Vagina (tissue), 2 donors: ENCODE measurements at places on chromosomes 13 and 19.

GRCh38 chr19:41016488-41017071, 25.5 kb downstream of the CYP2B6 start:
- DNase-seq, result no peak

- DNase-seq, result no peak
These were observed 4.9 kb upstream of the NWD1 start for GRCh38 chr19:16714702-16715287.

- DNase-seq, result no peak
These were observed 79.9 kb upstream of the GPC6 start for GRCh38 chr13:93146584-93147297.

DNA sequence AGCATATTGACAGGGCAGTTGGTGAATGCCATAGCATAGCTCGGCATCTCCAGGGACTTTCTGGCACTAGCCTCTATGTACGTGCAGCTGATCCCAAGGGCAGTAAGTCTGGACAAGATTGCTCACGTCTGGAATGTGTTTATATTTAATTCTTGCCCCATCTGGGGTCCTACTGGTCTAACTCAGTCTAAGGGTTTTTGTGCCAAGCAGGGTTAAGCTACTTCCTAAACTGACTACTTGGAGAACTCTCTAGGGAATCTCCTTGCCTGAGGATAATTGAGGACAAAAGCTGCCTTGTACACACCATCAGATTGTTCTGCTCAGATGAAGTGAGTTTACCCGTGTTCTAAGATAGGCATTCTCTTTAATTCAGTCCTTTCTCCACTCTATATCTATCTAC, 358.1 kb downstream of the MYO16 start:
- DNase-seq, result no peak

GRCh38 chr13:76213423-76213904, 577.3 kb downstream of the LMO7 start:
- no peak for DNase-seq

- DNase-seq, result no peak
These were observed 338.8 kb upstream of the DACH1 start for GRCh38 chr13:72205773-72206172.

DNA sequence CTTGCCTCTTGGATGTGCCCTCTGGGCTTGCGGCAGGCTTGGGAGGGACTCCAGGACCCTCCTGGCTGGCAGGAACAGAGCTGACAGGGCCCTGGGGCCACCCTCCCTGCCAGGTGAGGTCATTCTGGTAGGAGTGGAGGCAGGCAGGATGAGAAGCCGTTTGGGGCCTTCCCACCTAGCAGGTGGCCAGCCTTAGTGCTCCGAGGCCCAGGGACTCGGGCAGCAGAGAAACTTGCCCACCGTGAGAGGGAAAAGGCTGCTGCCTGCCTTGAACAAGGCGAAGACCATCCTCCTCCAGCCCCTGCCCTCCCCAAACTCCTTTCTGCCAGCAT, 8.5 kb downstream of the RFX1 start:
- no peak for DNase-seq

- no peak for DNase-seq
These were observed 224.1 kb downstream of the SLITRK6 start for GRCh38 chr13:85575110-85575509.

- no peak for DNase-seq
These were observed 43.7 kb downstream of the RFXAP start for GRCh38 chr13:36862722-36863121.

DNA sequence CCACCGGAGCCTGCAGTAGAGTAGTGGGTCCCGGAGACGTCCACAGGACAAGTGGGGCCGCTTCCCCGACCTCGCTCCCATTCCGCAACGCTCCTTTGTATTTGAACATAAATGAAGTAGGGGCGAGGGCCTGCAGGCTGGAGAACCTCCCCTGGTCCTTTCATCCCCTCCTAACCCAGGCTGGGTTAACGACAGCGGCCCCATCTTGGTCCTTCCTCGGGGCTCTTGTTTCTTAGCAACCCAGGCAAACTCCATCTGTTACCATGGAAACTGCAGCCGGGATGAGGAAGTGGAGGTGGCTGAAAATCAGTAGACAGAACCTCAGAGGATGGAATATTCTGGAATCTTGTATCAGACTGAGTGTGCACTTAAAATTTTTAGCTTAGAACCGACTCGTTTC, 132.6 kb upstream of the USP29 start:
- DNase-seq, result no peak

DNA sequence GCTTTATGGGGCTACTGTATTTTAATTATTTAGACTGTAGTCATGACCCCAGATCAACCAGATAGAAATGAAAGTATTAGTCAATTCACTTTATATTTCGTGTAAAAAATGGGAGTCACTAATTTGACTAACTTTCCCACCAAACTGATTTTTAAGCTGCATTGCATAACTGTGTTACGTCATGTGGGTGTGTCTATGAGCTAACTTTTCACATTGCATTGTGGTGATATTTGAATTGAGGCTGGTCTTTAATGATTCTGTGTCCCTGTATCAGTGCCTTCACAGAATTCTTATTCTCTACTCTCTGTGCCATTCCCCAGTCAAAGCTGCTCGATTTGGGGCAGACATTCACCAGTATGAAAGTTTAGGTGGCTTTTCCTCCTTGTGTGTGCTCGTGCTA, 172.7 kb upstream of the MAB21L1 start:
- DNase-seq, result no peak

GRCh38 chr13:29917650-29918049, 67.2 kb upstream of the UBL3 start:
- no peak for DNase-seq

DNA sequence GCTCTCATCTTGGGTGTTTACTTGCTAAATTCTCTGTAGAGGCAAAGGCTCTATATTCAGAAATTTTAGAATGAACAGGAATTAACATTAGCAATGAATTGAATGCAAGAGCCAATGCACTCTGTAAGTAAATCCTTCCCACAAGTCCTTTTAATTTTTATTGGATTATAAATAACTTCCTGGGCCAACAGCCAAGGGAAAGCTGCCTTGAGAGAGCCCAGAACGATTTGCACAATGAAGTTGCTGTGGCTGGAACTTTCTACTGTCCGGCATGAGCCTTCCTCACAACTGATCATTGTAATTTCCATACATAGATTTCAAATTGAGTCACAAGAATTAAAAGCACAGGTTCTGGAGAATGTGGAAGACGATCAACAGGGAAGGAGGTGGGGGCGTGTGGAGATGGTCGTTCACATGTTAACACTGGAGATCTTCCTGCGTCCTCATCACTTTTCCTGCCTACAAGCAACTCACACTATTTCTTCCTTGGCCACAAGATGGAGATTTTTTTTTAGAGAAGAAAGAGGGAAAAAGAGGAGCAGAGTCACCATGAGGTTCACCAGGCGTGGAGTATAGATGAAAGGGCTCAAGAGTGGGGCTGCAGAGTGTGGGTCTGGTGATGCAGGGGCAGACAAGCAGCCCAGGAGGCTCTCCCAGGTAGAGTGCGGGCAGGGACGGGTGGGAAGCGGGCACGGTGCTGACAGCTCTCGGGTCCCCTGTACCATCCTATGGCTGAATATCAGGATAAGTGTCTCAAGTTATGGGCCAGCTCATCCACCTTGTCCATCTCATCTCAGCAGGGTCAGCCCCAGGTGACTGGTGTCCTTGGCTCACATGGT, 110.7 kb downstream of the SOX1 start:
- no peak for DNase-seq

DNA sequence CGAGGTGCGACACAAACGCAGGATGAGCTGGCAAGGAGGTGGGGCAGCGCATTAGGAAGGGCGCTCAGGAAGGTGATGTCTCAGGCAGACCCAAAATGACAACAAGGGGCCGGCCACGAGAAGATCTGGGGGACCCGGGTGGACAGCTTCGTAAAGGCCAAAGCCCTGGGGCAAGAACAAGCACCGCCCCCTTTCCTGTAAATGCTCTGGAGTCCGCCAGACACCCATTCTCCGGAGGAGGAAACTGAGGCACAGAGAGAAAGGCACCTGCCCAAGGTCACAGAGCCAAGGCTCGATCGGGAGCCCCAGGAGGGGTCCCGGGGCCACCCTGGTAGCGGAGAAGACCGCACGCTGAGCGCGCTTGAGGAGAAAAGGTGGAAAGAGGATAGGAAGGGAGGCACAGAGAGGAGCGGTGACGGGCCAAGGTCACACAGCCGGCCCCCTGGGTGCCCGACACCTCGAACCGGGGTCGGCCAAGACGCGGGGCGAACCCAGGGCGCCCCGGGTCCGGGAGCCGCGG, 571 bp downstream of the SAFB2 start:
- DNase-seq, result no peak

DNA sequence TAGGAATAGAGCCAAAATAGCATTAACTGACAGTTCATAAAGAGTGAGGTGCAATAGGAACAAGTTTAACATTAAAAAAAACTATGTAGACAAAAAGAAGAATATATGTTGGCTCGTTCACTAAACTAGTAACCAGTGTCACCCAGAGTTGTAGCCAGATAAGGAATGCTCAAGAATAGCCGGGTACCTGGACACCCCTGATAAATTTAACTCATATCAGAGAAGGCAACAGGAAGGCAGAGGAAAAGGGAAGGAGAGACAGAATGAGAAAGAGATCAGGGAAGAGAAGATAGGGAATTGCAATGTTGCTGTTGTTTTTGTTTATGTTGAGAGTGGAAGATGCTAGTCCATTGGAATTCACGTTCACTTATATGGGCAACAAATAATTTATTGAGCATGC, 31.6 kb upstream of the KATNAL1 start:
- no peak for DNase-seq

- no peak for DNase-seq
These were observed 137.3 kb downstream of the ZIC5 start for GRCh38 chr13:99834246-99834645.

DNA sequence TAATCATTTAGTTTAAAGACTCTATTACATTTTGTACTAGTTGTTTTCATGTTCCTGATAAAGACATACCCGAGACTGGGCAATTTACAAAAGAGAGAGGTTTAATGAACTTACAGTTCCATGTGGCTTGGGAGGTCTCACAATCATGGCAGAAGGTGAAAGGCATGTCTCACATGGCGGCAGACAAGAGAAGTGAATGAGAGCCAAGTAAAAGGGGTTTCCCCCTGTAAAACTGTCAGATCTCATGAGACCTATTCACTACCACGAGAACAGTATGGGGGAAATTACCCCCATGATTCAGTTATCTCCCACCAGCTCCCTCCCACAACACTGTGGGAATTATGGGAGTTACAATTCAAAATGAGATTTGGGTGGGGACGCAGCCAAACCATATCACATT, 129.2 kb downstream of the PAN3 start:
- no peak for DNase-seq

- DNase-seq, result no peak
These were observed 44.3 kb downstream of the CELF5 start for GRCh38 chr19:3268763-3269162.

GRCh38 chr13:69947582-69947981, 160.0 kb upstream of the ATXN8OS start:
- no peak for DNase-seq

GRCh38 chr13:108527844-108528243, 101.6 kb upstream of the MYO16 start:
- DNase-seq, result no peak

- no peak for DNase-seq
These were observed 10.6 kb downstream of the PTBP1 start for GRCh38 chr19:807627-808422.

DNA sequence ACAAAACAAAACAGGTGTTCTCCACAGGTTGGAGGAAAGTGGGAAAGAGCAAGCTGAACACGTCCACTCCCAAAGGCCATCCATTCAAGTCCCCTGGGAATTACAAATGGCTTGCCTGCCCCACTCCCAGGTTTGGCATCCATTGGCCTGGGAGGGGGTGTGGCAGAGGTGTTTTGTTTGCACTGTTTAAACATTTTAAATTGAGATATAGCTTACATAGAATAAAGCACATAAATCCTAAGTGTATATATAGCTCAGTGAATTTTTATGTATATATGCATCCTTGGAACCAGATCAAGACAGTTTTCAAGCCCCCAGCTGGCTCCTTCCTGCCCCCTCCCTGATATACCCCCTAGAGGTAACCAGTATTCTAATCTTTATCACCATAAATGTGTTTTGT, 12.7 kb downstream of the SLC25A42 start:
- no peak for DNase-seq

- DNase-seq, result no peak
These were observed 75.3 kb downstream of the RAB20 start for GRCh38 chr13:110486061-110486715.

GRCh38 chr13:26563713-26564112, 6.2 kb downstream of the WASF3 start:
- DNase-seq, result no peak

- DNase-seq, result no peak
These were observed 50.5 kb downstream of the SLITRK1 start for GRCh38 chr13:83831796-83832195.

GRCh38 chr13:85508683-85509329, 290.4 kb downstream of the SLITRK6 start:
- no peak for DNase-seq

DNA sequence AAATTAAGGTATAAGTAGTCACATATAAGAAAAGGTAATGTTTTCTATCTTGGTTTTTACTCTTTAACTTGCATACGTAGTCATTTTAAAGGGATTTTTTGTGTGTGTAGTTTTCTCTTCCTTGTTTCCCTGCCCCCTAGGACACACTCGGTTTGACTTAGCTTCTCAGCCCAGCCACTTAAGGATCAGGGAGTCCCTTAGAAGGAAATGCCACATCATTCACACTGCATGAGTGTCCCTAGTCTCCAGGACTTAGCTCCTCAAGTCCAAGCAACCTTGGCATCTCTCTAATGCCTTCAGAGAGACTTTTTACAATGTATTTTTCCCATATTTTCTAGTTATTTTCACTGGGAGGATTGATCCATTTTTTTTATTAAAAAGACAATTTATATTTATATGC, 1407.7 kb downstream of the EFNB2 start:
- no peak for DNase-seq

GRCh38 chr19:2012941-2013682, 2.4 kb downstream of the BTBD2 start:
- no peak for DNase-seq

DNA sequence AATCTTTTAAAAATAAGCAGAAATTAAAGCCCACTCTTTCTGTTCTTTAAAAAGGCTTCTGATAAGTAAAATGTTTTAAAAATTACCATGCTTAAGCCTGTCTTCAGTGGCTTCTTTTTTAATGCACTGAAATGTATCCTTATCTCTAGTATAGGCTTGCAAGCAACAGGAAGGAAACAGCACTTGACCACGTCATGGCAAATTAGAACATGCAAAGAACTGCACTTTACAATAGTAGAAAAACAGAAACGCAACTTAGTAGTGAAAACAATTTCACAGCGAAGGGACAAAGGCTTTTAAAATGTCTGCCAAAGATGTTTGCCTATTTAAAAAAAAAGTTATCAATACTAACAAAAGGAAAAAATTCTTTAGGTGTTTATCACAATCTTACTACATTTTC, 36.3 kb downstream of the ELF1 start:
- DNase-seq, result no peak

DNA sequence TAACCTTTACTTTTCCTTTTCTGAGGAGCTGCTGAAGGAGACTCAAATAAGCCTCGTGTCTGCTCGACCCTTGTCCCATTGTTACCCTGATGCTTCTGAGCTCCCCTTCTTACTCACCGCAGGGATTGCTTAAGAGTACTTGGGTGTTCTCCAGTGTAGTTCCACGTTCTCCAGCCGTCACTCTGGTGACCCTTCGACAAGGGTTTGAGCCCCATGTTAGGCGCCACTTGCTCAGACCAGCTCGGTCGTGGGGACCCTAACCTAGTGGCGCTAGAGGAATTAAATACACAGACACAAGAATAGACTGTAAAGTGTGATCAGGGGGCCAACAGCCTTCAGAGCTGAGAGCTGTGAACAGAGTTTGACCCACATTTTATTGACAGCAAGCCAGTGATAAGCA, 10.3 kb downstream of the ZNF480 start:
- no peak for DNase-seq

GRCh38 chr19:18589380-18590272, 1.0 kb downstream of the REX1BD start:
- no peak for DNase-seq

- DNase-seq, result no peak
These were observed 14.9 kb downstream of the STAP2 start for GRCh38 chr19:4323692-4324091.
